A549 (cell line): ENCODE measurements at places on chromosomes 1 and 21.

GRCh38 chr1:78843111-78843510, 163.4 kb downstream of the ADGRL4 start:
- DNase-seq, result no peak

- DNase-seq, result no peak
These were observed 64.8 kb downstream of the SLX9 start for GRCh38 chr21:45004481-45005247.

DNA sequence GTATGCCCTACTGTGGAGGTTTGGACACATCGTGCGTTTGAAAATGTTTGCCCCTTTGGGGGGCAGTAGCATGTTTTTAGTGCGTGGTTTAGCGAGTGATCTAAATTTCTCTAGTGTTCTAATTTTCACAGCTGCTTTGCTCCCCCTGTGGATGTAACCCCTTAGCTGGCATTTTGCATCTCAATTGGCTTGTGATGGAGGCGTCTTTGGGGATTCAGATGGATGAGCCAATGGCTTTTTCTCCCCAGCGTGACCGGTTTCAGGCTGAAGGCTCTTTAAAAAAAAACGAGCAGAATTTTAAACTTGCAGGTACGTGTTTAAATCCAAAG, 836 bp downstream of the CDC7 start:
- DNase-seq, result no peak

DNA sequence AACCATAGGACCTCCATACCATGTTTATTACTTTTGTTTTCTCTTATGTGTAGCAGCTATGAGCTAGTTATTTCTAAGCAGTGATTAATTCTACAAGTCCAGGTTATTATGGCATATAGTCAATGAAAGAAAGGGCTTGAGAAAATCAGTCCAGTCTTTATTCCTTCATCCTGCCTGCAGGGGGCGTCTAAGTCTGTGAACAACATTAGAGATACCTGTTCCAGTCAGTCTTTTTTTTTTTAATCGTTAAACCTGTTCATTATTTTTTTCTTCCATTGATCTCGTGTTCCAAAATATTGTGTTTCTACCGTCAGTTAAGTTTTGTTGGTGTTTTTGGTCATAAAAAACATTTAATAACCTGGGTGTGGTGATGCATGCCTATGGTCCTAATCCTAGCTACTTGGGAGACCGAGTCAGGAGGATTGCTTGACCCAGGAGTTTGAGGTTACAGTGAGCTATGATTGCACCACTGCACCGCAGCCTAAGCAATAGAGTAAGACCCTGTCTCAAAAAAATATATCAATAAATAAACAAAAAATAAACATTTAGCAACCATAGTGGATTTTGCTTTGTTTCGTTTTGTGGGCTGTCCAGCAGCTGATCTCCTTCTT, 29.4 kb upstream of the CD2 start:
- DNase-seq, result peak; percentile 27

DNA sequence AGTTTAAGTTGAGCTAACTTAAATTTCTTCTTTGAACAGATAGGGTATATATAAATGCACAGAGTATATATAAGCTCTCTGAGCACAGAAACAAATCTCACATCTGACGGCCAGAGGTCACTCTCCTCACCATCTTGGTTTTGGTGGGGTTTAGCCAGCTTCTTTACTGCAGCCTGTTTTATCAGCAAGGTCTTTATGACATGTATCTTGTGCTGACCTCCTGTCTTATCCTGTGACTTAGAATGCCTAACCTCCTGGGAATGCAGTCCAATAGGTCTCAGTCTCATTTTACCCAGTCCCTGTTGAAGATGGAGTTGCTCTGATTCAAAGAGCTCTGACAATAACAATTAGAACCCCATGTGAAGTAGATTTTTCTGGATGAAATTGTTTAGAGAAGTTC, 1.6 kb upstream of the MOV10 start:
- DNase-seq, result no peak

- DNase-seq, result no peak
These were observed 532.5 kb downstream of the NCAM2 start for GRCh38 chr21:21530680-21531079.

- DNase-seq, result no peak
These were observed 151.7 kb downstream of the LYPLAL1 start for GRCh38 chr1:219325368-219325742.
